ENCODE measurements at places on chromosomes 2 and 18.
A peak's percentile ranks its signal among the peaks of the same experiment; 100 is the strongest.

- no peak for DNase-seq
These were observed 5.9 kb downstream of the OTOF start for GRCh38 chr2:26471766-26472706.

GRCh38 chr2:219252900-219253752, at the start of gene TUBA4B:
TUBA4B (plus strand) TSS chr2:219253243; CDS start chr2:219253408, 165 bp downstream.
- DNase-seq: peak; percentile 93

DNA sequence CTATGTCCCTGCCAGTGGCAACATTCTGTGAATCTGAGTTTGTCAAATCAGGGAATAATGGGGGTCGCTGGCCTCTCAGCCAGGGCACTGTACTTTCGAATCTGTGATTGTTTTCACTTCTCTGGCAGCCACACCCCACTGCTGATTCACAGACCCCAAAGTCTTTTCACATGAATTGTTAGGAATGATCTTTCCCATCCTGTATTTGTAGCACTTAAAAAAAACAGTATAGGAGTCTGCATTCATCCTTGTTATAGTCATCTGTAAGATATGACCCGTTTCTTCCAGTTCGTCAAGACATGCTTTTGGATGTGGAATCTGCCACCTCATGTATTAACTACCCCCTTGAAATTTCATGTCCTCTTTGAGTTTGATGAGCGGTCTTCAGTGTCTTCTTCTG, 928 bp downstream of the NAGK start:
- DNase-seq: no peak

- DNase-seq: no peak
These were observed 222.6 kb upstream of the CTAGE1 start for GRCh38 chr18:22640281-22640842.

DNA sequence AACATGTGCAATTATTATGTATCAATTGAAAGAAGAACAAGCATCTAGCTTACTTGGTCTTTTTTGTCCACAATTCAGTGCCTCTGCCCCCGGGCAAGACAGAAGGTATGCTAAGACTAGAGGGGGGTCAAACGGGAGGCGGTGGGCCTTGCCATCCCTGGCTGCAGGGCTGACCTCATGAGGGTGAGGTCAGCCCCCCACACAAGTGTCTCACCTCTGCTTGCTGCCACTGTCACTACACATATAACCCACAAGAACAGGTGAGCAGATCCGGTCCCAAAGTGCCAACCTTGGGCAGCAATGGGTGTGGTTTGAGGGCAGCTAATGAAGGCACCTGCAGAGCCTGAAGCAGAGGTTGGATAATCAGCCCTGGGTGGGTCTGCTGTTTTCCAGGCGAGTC, 71.5 kb downstream of the EDAR start:
- DNase-seq: no peak

DNA sequence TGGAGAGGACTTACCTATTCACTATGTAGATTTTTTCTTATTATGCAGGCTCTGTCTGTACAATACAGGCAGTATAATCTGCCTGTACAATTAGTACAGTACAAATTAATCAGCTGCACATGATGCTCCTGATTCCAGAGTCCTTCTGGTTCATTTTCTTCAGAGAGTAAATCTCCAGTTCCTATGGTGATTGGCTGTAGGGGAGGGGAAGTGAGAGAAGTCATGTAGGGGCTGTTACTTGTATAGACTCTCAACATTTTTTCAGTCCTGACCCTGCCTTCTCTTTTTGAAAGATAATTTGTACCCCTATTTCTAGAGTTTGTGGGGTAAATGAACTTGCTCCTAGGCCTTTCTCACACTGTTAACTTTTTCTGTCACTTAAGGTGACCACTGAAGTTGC, 54.5 kb downstream of the PTPN4 start:
- DNase-seq: no peak

DNA sequence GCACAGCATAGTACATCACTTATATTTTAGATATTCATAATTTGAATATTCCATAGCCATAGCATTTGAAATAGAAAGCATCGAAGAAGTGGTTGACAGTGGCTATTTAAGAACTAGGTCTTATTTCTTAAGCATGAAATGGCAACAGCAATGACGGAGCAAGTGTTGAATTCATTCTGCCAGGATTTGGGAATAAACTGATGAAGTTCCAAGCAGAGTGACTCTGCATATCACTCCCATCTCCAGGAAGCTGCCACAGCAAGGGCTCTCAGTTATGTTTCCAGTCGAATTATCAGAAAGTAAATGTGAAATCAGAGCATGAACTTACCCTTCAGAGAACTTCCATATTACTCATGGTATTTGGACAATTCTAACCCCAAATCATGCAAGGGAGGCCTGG, 208.1 kb downstream of the IKZF2 start:
- no peak for DNase-seq

All from psoas muscle (tissue), 8 donors.